HEK293T (cell line): ENCODE measurements at places on chromosomes 6 and 20.

- DNase-seq: no peak
These were observed at the start of gene JPH2 for GRCh38 chr20:44187054-44187771. JPH2 (minus strand) TSS chr20:44187188; CDS start chr20:44186705, 483 bp downstream.

DNA sequence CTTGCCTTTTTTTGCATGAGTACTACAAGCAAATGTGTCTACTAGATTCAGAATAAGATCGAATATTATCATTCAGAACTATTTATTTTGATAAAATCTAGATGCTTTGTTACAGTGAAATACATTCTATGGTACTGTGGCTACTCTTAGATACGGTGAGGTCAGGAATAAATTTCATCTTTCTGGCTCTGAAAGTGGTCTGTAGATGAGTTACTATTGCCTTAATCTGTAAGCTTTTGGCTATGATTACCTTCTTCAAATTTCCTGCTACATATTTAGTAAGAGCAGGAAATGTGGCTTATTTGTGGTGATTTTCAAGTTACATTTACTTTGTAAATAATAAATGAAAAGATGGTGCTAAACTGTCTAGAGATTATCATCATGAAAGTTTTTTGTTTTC is 50.0 kb downstream of the SCAF8 start:
- no peak for DNase-seq

DNA sequence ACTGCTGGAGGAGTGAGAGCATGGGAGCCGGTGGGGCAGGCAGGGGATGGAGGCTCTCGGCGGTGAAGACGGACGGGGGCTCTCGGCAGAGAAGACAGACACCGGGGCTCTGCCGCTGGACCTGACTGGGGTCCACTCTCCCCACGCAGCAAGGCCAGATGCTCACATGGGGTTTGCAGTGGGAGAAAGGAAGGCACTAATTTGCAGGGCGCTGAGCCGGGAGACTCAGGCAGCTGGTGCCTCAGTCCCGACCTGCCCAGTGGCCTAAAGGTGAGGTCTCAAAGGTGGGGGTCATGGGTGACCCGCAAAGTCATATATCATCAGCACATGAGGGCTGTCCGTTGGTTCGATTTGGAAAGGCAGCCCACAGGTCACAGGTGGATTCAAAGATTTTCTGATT is 187.3 kb downstream of the ERMARD start:
- DNase-seq: no peak

GRCh38 chr6:119284861-119285521 is 64.6 kb downstream of the MAN1A1 start:
- peak; percentile 33 for DNase-seq

- DNase-seq: no peak
These were observed 309.2 kb upstream of the MAP3K7 start for GRCh38 chr6:90896075-90896547.
